ENCODE measurements at places on chromosomes 5 and 9.

DNA sequence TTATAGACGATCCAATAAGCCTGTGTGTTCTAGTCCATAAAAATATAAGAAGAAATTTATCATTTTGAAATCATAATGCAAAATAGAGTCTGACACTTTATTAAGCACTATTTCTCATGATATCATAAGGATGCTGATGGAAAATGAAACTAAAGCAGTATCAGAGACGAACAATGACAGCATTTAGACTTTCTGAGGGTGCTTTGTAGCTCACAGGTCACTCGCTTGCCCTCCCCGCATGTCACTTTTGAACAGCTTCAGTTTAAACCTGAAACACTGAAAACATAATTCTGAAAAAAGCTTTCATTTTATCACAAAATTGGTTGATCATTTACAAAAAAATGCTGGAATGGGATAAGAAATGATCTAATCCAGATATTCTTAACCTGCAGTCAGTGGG, 247.1 kb downstream of the EBF1 start:
- DNase-seq = no peak

GRCh38 chr5:82365744-82366228, 87.6 kb upstream of the RPS23 start:
- no peak for DNase-seq

DNA sequence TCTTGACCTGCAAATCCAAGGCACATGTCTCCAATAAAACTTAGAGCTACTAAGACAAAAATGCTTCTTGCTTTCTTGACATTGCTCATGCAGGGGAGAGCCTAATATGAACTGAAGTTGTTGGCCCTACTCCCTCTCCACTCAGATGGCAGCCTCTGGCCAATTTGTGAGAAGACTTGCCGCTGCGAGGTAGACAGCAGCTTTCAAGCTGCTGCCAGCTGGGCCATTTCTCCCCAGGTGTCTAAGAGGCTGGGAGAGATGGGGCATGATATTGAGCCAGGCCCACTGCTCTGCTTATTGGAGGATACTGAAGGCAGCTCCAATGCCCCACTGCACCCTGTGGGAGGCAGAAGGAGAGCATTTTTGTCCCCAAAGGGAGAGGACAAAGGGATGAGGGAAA, 380.5 kb downstream of the RASEF start:
- no peak for DNase-seq

DNA sequence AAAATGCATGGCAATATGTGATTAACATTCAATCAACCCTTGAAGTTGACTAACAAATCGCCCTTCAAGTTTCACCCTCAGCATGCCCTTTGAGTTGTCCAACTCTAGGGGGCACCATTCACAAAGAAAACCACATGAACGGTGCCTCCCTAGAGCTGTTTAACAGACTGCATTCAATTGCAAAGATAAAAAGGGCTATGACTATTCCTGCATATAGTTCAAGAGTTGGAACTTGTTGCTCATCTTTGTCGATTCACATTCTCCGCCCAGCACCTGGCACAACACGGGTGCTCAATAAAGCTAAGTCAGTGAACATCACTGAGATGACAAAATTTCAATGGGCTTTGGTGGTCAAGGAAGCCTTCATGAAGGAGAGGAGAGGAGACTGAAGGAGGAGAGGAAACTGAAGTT, 69.6 kb upstream of the SLC30A5 start:
- no peak for DNase-seq

- no peak for DNase-seq
Observed at GRCh38 chr5:84303315-84303714, 81.4 kb downstream of the EDIL3 start.

DNA sequence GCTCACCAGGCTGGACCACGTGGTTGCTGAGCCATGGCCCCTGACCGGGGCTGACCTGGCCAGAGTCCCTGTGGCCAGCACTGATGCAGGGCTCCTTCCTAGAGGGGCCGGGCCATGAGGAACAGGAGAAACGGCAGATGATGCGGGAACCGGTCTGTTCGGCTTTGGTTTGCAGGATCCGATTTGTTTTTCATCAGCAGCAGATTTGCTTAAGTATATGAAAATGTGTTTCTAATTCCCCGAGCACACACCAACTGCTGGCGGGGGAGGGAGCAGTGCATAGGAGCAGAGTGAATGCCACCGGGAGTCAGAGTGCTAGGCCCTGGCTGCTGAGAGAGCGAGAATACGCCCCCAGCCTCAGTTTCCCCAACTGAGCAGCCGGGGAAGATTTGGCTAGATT, 13.6 kb downstream of the NTNG2 start:
- no peak for DNase-seq

- DNase-seq = no peak
Observed at GRCh38 chr5:88602584-88602983, 280.4 kb downstream of the MEF2C start.

DNA sequence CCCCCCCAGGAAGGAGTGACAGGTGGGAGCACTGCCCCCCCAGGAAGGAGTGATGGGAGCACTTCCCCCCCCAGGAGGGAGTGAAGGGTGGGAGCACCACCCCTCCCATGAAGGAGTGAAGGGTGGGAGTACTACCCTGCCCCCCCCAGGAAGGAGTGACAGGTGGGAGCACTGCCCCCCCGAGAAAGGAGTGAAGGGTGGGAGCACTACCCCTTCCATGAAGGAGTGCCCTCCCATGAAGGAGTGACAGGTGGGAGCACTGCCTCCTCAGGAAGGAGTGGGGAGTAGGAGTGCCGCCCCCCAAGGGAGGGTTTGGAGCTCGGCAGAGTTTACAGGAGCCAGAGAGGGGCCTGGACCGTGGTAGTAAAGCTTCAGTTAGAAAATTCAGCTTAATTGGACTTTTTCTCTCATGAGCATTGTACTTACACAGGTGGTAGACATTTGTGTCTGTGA, 100.7 kb downstream of the CACNA1B start:
- no peak for DNase-seq

DNA sequence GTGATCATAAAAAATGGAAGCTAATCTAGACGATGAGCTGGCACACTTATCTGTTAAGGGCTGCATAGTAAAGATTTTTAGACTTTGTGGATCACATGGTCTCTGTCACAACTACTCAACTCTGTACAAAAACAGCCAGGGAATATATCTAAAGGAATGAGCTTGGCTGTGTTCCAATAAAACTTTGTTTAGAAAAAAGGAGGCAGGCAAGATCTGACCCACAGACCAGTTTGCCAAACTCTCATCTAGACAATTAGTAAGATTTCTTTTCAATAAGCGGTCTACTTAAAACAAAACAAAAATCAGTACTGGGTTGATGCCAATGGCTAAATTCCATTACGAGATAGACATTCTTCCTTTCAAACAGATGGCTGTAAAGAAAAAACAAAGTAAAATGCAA, 53.0 kb upstream of the RETREG1 start:
- no peak for DNase-seq

DNA sequence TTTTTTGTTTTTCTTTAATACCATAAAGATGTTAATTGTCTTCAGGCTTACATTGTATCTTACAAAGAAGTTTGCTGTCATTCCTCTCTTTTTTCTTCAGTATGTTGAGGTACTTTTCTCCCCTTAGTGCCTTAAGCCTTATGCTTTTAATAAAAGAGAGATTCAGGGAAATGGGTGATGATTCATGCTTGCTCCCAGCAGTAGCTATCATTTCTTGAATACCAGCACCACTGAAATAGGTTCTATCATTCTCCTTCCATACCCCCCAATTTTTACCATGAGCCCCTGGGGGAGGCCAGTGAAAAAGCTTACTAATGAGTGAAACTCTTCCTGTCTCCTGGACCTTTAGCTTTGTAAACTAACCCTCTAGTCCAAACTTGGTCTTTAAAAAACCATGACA, 165.0 kb downstream of the FBXL7 start:
- no peak for DNase-seq

- DNase-seq = no peak
Observed at GRCh38 chr9:18068900-18069299, 405.1 kb upstream of the ADAMTSL1 start.

DNA sequence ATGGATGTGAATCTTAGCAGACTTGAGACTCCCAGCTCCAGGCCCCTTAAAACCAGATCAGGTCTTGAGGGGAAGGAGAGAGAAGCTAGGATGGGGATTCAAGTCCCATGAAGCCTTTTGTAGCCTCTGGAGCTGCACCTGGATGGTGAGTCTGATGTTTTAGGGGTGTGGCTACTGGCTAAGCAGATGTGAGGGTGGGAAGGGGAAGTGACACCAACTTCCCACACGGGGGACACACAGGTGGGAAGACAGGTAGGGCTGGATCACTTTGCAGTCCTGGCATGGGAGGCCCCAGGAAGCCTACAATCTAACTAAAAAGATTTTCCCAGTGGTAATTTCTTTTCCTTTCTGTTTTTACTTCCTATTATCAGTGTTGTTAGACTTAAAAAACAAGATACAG, 38.7 kb upstream of the UBAP2 start:
- no peak for DNase-seq

GRCh38 chr5:32754284-32754683, 43.2 kb downstream of the NPR3 start:
- DNase-seq = no peak

GRCh38 chr9:106577121-106577520, 285.8 kb upstream of the ZNF462 start:
- no peak for DNase-seq

DNA sequence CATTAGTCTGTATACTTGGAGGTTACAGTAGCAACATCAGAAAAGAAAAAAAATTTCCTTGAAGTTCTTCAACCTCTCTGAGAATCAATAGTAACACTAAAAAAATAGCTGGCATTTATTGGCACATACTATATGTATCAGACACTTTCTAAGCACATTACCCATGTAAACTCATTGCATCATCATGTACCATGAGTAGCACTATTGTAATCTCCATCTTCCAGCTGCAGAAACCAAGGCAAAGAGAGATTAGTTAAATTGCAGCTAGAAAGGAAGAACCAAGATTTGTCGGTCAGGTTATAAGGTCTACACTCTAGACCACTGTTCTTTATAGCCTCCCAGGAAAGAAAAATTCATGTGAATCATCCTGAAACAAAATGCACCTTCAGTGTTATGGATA, 31.4 kb upstream of the RAB3C start:
- no peak for DNase-seq

- DNase-seq = no peak
Observed at GRCh38 chr5:39716532-39717028, 291.8 kb upstream of the DAB2 start.

GRCh38 chr9:131525643-131526565, 5.2 kb downstream of the UCK1 start:
- DNase-seq = peak; percentile 91

GRCh38 chr5:132830436-132831094, at the start of gene SHROOM1:
Gene SHROOM1, minus strand, starts transcription at chr5:132830647. Its CDS starts 4,507 bp downstream, at chr5:132826140.
- peak; percentile 85 for DNase-seq

DNA sequence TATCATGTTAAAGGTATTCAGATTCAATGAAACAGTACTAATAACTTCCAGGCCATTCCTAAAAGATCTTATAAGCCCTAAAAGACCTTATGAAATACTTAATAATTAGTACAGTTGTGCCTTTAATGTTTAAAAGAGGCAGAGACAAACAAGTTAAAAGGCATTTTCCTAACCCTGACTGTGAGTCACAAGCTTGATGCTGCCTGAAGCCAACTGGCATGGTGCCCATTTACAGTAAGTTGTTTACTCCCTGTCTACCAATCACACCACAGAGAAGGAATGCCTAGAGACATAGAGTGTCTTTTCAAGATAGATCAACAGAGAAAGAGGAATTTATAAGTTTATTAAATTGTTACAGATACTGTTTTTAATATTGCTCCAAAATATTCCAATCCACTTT, 47.8 kb downstream of the NR3C1 start:
- no peak for DNase-seq

DNA sequence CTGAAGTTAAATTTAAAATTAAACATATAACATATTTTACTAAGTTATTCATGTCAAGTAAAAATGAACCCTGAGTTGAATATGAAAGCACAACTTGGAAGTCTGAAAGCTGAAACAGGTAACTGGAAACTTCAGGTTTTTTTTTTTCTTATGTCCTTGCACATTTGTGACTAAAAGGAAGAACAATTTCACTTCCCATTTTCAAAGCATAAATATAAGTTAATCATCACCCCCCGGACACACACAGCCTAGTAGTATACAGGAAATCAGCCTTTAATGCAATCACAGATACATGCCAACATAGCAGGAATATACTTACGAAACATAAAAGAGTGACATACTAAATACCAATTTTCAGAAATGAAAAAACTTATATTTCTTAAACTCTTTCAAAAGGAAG, 225.9 kb downstream of the RFX3 start:
- DNase-seq = no peak

- DNase-seq = no peak
Observed at GRCh38 chr9:117304549-117304948, 110.3 kb downstream of the ASTN2 start.

- peak; percentile 52 for DNase-seq
Observed at GRCh38 chr5:97471951-97472350, 288.9 kb upstream of the RIOK2 start.

DNA sequence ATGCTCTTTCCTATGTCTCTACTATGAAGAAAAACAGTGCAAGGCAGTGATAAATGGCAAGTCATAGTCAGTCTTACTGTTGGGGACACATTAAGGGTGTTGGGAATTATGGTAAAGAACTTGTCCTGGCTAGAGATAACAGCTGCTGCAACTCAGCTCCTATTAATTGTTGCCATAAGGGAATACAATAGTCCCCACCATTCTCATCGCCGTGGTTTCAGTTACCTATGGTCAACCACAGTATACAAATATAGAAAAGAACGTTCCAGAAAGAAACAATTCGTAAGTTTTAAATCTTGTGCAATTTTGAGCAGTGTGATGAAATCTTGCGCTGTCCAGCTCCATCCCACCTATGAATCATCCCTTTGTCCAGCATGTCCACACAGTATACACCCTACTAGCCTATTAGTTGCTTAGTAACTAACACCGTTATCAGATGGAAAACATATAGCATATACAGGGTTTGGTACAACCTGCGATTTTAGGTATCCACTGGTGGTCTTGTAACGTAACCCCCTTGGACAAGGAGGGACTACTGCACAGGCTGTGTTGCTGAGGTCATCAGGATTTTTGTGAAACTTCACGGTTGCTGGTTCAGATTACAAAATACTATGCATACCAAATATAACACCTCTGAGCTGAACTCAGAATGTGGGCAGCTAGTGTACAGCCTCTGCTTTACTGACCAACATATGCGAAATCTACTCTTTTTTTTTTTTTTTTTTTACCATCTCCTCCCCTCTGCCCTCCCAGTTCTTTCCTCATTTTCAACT, 53.5 kb downstream of the ZFR start:
- no peak for DNase-seq

DNA sequence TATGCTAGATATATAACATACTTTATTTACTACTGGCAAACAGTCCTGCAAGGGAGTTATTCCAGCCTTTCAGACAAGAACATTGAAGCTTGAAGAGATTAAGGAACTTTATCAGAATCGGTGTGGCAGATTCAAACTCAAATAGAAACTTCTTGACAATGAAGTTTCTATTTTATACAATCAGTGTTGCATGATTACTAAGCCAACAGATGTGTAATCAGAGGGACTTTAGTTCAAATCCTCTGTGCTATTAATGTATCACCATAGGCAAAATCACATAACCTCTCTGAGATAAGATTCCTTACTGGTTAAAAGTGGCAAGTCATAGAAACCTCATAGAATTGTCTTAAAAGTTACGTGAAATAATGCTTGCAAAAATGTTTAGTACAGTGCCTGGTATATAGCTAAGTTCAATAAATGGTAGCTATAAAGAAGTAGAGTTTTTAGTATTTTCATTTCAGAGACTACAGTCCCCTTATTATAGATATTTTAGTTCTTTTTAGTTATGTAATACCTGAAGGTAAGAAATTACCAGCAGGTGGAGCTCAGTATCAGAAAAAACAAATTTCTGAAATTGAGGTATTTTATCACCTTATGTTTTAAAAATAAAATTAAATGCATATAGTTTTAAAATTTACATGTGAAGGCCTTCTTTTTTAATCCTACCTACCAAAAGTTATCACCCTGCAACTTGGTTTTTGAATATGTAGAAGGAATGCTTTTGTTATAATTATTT, 172.1 kb downstream of the FER start:
- DNase-seq = no peak

Data from posterior cingulate gyrus (tissue), 11 donors.